ENCODE measurements at places on chromosomes 11 and 22.

DNA sequence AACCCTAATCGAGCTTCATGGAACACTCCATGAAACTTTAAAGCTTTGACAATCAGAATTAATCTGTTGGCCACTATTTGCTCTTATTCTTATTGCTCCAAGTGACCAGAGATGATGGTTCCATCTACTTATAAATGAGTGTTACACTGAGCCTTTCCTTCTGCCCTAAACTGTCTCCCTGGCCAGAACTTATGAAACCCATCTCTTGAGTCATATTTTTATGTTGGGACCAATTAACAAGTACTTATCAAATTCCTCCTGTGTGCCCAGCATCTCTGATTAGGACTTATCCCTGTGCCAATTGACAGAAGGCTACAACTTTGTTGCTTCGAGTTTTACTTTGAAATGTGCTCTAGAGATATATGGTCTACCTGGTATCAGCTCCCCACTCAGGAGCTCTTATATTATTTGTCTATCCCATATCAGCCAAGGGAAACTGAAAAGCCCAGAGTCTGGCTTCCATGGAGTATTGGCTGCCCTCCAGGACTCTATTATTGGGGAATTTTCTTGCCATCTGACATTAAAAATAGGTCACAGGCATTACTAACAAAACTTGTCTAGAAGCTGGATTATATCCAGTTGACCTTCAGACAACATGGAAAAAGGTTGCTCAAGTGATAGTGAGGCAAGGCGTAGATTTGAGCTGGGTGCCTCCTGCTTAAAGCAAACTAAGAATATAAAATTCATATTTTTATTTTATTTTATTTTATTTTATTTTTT, 8.8 kb downstream of the KREMEN1 start:
- no peak for DNase-seq

- no peak for DNase-seq
These were observed 91.8 kb downstream of the TBC1D22A start for GRCh38 chr22:46854125-46854870.

- no peak for DNase-seq
These were observed 566.8 kb upstream of the KIRREL3 start for GRCh38 chr11:127567237-127567932.

- DNase-seq = no peak
These were observed 83.8 kb upstream of the FIBIN start for GRCh38 chr11:26909991-26910591.

GRCh38 chr22:36761553-36762240, 14.2 kb downstream of the IFT27 start:
- no peak for DNase-seq

GRCh38 chr11:45754741-45755140, 50.2 kb upstream of the SLC35C1 start:
- no peak for DNase-seq

- DNase-seq = no peak
These were observed 3.0 kb downstream of the THY1 start for GRCh38 chr11:119419834-119420492.

GRCh38 chr11:67194096-67194495, 72.2 kb upstream of the GRK2 start:
- no peak for DNase-seq

- DNase-seq = no peak
These were observed 14.5 kb downstream of the MYH9 start for GRCh38 chr22:36373258-36373579.

GRCh38 chr22:37697538-37697835, 639 bp downstream of the TRIOBP start:
- DNase-seq = no peak

GRCh38 chr11:93969925-93970922, 50.9 kb upstream of the HEPHL1 start:
- no peak for DNase-seq

GRCh38 chr22:23245045-23245798, 64.9 kb downstream of the BCR start:
- no peak for DNase-seq

DNA sequence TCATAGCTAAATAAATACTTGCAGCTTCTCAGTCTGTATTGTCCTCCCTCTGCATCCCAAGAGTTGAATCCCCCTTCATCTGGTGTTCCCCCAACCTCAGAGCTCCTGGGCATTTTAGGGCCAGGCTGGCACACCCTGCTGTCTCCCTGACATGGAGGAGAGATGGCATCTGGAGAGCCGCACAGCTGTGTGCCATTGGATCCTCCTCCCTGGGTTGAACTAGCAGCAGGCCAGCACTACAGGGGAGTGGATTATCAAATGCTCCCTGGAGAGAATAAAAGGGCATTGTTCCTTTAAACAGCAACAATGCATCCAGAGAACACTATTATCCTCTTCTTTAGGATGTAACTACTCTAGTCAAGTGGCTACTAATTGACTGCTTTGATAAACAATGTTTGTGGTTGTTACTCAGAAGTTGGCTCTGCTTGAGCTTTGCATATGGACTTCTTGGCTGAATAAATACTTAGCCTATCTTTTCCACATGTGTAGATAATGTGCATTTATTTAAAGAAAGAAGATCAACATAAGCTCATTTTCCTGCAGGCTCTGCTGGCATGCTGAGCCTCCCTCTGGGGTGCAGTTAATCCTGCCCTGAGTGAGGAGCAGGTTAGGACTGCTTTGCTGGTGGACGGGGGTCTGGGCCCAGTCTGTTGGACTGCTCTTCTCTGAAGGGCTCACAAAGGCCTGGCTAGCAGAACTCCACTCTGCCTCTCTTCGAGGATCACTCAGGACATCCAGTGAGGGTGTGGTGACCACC, 897.2 kb downstream of the TBC1D22A start:
- DNase-seq = no peak

DNA sequence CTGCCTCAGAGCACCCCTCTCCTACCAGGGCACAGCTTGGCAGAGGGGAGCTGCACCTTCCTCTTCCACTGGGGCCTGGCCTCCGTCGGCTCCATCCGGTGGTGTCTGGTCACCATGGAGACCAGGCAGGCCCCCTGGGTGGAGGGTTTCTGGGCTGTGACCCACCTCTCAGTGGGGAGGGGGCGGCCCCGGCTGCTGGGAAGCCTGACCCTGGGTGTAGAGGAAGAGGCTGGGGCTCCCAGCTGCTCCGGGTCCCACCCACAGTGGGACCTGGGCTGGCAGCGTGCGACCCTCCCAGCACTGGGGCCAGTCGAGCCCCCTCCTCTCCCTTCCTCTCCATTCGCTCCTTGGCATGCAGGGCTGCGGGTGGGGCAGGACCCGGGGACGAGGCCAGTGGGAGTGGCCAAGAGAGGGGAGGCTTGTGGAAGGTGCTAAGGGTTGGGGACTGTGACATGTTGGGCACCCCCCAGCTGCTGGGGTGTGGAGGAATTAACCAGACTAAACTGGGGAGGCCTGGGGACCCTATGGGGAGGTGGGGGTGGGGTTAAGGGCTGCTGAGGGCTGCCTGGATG, 46.8 kb downstream of the BRSK2 start:
- no peak for DNase-seq

- no peak for DNase-seq
These were observed 20.8 kb upstream of the LMO2 start for GRCh38 chr11:33912405-33913361.

DNA sequence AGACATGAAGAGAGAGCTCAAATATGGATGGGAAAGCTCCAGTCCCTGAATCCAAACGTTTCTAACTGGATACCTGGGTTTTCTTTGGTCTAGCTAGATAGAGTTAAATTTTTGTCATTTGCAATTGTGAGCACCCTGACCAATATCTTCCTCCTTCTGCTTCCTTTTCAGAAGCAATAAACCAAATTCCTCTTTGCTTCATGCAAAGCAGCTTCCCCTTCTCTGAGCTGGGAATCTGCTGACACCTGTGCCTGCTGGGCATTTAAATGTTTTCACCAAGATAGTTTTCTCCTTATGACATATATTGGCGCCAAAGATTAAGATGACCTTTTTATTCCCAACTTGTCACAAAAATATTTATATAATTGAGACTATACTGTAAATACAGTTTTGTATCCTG, 27.9 kb upstream of the PAK1 start:
- no peak for DNase-seq

DNA sequence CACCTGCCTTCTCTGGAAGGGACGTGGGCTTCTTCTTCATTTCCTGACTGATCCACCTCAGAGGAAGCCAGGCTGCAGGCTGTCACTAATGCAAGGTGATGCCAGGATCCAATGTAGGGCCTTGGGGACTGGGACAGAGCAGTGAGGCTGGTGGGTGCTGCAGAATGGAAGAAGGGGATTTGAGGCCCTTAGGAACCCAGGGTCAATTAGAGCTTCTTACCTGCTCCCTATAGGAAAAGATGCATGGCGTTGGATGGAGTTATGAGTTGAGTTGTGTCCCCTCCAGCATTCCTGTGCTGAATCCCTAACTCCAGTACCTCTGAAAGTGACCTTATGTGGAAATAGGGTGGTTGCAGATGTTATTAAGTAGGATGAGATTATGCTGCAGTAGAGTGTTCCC, 190.4 kb downstream of the MIAT start:
- no peak for DNase-seq

DNA sequence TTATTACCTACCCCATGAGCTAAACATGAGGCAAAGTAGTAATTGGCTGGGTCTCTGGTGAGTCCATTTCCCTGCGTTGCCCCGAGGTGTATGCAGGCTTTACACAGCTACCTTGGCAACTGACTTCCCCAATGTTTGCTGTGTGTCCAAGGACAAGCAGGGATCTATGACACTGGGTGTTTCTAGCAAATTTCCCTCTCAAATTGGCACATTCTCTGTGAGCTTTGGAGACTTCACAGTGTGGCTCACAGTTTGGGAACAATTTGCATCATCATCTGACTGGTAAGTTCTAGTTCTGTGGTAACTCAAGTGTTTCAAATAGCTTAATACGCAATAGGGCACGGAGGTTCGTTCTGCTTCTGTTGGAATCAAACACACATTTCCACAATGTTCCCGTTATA, 12.5 kb downstream of the NNMT start:
- no peak for DNase-seq

DNA sequence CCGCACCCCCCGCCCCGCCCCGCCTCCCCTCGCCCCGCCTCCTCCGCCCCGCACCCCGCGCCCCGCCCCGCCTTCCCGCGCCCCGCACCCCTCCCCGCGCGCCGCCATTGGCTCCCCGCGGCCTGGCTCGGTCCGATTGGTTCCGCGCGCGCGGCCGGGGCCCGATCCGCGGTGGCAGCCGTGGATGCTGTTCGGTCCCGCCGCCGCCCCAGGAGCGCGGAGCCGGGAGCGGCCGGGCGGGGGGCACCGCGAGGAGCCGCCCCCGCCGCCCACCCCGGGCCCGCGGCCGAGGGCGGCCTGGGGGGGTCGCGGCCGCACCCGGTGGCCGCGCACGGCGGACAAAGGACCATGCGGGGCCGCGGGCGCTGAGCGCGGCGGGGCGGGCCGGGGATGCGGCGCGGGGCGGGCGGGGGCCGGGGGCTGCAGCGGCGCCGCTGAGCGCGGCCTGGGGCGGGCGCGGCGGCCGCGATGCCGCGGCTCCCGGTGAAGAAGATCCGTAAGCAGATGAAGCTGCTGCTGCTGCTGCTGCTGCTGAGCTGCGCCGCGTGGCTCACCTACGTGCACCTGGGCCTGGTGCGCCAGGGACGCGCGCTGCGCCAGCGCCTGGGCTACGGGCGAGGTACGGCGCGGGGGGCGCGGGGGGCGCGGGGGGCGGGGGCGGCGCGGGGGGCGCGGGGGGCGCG, at the start of gene B4GALNT4:
B4GALNT4 (plus strand) TSS at position 164 of the 683 bp plus-strand sequence; CDS start at position 469, 305 bp downstream.
- DNase-seq = no peak

DNA sequence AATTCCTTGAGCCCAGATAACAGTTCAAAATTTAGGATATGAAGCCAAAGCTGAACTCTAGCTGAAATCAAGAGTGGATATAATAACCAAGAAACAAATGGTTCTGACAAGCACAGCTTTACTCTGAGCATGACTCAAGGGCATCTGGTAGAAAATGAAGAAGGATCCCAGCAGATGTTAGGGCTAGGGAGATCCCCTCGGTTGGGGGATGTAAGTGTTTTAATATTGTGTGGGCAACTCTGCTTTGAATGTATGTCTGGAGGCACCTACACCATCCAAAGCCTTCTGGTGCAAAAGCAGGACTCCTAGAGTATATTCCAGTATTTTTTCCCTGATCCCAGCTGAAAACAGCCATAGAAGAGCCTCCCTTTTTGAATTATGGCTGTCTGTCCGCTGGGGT, 61.7 kb downstream of the FLI1 start:
- no peak for DNase-seq

DNA sequence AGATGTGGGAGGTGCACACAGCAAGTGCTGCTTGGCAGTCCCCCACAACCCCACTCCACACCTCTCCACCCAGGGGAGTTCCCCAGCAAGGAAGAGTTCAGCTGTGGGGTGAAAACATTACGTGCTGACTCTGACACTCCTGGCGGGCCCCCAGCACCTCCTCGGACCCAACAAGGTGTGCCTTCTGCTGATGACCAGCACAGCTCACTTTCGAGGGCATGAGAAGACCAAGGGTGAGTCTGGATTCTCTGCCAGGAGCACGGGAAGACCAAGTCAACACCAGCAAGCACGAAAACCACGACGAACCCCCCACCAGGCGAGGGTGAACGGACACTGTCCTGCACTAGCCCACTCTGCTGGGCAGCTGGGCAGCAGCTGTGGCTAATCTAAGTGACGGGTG, 1.4 kb downstream of the ALG12 start:
- no peak for DNase-seq

DNA sequence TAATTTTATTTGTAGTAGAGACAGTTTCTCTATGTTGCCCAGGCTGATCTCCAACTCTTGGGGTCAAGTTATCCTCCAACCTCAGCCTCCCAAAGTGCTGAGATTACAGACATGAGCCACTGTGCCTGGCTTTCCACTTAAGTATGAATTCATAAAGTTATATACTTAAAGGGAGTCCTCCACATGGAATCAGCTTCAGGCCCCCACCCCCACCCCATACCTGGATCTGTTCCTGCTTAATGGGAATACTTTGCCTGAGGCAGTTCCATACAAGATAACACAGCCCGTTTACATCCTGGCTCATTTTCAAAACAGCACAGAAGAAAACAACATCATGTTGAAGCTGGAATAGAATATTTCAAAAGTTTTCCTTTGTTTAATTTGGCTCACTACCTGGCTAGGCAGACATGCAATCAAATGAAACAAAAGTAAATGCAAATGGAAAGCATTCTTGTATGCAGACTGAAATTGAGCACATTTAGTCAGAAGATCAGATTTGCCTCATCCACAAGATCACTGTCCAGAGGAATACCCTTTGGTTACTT, 82.4 kb downstream of the FAT3 start:
- DNase-seq = no peak

GRCh38 chr22:25366408-25366807, 147.0 kb downstream of the CRYBB2 start:
- no peak for DNase-seq

GRCh38 chr22:36028646-36029405, at the start of gene RBFOX2:
RBFOX2 (minus strand) TSS chr22:36028824; CDS start chr22:36028425, 399 bp downstream.
- DNase-seq = peak; percentile 73
